NCI-H146 (cell line): ENCODE measurements at places on chromosomes 4 and X.

DNA sequence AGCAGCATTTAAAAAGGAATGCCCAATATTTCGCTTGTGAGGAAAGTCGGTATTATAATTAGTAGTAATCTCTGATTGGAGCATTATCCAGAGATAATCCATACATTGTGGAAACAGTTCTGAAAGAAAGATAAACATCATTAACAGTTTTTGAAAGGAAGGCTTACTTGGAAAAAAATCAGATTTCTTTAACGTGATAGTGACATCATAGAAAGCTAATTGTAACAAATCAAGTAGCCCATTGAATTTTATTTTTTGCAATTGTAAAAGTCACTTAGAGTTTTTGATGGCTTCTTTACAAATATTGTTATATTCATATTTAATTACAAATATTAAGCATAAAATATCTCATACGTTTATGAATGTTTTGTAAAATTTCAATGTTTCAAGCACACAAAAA is 11.6 kb upstream of the NR3C2 start:
- DNase-seq, result no peak

GRCh38 chr4:122914292-122914904 is 8.0 kb downstream of the NUDT6 start:
- DNase-seq, result no peak

GRCh38 chr4:128675083-128675482 is 134.4 kb upstream of the JADE1 start:
- no peak for DNase-seq

- no peak for DNase-seq
These were observed 5.9 kb downstream of the NKX1-1 start for GRCh38 chr4:1400191-1400805.

- DNase-seq, result no peak
These were observed 288.1 kb downstream of the EVC2 start for GRCh38 chr4:5420266-5420665.

DNA sequence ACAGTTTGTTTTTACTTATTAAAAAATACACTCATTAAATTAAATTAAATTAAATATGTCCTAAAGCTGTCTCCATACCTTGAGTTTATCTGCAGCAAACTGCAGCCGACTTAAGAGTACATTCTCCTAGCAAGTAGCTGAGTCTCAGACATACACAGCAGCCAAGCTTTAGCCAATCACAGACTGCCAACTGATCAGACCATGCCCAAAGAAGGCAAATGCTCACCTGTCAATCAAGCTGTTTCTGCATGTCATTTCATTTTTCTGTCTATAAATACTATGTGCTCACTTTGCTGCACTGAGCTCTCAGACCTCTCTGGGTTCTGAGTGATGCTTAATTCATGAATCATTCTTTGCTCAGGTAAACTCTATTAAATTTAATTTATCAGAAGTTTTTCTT is 280.9 kb upstream of the EPHA5 start:
- no peak for DNase-seq

- no peak for DNase-seq
These were observed 49.7 kb downstream of the SCD5 start for GRCh38 chr4:82748810-82749470.

DNA sequence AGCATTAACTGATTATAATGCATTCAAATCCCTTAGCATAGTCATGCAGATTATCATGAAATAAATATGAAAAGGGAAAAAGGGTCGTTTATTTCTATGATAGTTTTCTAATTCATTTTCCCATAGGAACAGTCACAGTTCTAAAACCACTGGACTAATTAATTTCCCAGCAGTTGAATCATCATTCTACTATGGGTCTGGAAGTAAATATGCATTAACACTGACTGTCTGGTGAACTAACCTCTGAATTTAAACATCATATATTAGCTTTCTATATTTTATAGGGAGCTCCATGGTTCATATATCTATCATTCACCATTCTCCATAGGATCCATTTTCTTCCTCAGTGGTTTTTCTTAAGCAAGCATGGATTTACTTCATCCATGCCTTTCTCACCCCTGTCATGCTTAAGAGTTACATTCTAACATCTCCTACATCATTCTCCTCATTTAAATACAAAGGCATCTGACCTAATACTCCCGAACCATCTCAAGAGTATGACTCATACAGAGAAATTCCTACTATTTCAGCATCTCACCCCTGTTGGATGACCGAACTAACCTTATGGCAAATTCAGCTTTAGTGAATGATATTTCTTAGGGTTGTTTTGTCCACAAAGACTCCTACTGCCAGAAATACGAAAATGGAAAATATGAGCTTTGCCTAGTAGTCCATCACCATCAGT is 198.7 kb upstream of the ADAMTS3 start:
- no peak for DNase-seq

DNA sequence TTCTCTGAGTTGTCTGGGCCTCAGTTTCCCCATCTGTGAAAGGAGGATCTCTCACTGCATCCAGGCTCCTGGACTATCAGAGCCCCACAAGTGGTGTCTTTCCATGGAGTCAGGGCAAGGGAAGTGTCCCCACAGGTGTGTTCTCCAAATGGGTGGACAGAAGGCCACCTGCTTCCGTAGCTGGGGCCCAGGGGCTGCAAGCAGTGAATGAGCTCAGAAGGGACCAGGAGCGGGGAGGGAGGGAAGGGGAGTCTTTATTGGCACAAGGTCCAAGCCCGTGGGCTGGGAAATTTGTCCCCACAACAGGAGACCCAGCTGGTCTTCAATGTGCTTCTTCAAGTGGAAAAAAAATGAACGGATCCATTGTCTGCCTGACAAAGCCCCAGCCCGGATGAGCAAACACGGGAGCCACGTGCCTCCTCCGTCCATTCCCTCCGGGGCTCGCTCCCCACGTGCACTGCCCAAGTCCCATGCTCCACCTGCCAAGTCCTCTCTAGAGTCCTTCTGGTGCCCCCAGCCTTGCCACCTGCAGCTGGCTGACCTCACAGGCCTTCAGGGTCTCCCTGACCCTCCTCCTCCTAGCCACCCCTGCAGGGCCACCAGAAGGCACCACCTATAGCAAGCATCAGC is 72.0 kb downstream of the JAKMIP1 start:
- peak; percentile 99 for DNase-seq

DNA sequence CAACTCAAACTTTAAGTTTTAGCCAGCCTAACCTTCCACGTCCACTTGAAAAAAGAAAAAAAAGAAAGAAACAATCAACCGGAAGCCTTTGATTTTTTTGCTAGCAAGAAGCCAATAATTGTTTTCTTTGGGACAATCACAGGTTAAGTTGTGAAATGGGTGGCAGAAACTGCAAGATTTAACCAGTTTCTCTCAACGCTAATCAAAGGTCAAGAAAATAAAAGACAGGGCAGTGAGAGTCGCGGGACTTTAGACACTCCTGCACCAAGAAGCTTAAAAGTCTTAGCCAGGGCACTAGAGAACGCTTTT is 1.0 kb downstream of the ACSL1 start:
- no peak for DNase-seq

- no peak for DNase-seq
These were observed 57.0 kb upstream of the RAP1GDS1 start for GRCh38 chr4:98204236-98204553.

- DNase-seq, result no peak
These were observed 980 bp downstream of the AP1S2 start for GRCh38 chrX:15853586-15854079.

DNA sequence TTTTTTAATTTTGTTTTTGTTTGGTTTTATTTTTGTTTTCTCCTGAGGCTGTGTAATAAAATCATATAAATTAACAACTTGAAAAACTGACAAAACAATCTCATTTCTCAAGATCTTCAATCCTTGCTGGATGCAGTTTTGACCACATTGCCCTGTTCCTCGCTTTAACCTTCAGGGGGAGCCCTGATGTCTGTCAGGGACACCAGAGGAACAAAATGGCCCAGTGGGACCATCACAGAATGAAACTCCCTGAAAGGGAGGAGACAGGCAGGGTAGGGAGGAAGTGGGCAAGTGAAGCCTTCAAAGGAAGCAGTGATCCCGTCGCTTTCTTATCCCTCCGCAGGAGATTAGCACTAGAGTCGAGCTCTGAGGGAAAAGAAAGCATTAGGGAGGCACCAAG is 274.9 kb upstream of the LDB2 start:
- no peak for DNase-seq

GRCh38 chrX:119686087-119686691 is 6.8 kb downstream of the SEPTIN6 start:
- no peak for DNase-seq

DNA sequence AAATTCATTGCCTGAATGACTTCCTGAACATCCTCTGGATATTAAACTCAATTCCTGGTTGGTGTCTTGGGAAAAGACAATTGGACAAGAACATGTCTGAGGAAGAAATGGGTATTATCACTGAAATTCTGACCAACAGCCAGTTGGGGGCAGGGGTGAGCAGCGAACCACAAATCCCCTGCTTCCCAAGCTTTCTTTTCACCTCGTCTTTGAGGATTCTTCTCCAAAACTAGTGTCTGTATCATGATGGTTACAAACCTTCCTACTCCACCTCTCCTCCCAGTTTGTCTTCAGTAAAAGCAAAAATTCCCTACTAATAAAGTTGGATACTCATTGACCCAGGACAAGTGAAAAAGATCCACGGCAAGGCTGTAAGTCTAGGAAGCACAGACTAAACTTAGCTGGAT is 48.3 kb upstream of the WDR1 start:
- peak; percentile 47 for DNase-seq

DNA sequence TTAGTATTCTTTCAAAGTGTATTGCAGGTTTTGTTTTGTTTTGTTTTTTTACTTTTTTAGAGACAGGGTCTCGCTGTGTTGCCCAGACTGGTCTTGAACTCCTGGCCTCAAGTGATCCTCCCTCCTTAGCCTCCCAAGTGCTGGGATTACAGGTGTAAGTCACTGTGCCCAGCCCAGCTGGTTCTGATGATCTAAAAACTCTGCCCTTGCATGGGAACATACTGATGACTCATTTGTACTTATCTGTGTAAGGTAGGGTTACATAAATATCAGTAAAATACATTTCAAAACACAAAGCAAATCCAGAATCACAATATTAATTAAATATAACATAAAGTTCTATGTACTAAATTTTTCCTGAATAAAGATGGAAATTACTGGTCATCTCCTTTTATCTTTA is 7.4 kb upstream of the SLC9B1 start:
- no peak for DNase-seq

DNA sequence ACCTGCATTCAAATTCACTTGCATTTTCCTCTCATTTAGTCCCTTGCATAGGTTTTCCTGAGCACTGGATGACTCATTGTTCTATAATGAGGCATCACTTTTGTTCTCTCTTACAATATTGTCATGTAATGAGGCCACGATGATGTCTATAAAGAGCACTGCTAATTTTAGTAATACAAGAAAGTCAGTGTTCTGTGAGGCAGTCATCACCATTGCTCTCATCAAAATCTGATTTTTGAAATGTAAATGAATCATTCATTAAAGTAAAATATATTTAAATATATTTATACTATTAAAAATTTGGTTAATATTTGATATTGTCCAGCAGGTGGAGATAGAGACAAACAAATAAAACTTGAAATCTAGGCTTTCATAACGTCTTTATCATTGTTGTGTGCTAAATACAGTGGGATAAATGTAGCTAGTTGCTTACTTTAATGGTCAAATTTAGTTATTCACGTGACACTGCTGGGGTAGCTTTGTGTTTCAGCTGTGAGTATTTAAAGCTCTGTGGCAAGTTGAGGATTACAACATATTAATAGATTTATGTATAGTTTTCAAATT is 15.4 kb downstream of the HMGB2 start:
- DNase-seq, result peak; percentile 75

- DNase-seq, result no peak
These were observed 45.9 kb downstream of the VSIG4 start for GRCh38 chrX:65993915-65994460.

DNA sequence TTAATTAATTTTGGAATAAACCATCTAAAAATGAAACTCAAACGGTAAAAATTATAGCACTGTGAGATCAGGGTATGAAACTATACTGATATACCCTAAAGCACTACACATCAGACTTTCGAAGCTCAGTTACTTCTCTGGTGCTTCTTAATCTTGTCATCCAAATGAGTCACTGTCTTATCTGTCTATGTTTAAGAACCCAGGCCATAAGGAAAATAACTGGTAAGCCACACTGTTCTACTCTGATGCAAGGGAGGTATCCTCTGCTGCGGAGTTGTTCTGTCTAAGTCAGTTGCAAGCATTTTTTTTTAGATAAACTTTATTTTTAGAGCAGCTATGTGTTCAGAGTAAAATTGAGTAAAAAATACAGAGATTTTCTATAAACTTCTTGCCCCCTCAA is 830.8 kb upstream of the POU3F4 start:
- no peak for DNase-seq

- DNase-seq, result no peak
These were observed 115.8 kb downstream of the NAA11 start for GRCh38 chr4:79209822-79210635.

DNA sequence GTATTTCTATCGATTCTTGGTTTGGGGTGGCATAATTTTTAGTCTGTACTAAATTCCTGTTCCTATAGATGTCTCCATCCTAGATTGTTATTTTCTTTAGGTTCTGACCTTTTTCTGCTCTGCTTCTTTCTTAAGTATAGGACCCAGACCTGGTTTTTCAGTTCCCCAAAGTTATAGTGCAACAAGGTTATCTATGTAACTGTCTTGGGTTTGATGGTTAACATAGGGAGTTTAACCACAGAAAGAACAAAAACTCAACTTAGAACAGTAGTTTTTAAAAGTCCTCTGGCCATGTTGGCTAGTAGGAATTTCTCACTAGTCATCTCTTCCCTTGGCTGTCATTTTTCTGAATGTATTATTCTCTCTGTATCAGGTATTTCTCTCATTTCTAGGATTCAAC is 38.8 kb upstream of the MAD2L1 start:
- DNase-seq, result no peak

DNA sequence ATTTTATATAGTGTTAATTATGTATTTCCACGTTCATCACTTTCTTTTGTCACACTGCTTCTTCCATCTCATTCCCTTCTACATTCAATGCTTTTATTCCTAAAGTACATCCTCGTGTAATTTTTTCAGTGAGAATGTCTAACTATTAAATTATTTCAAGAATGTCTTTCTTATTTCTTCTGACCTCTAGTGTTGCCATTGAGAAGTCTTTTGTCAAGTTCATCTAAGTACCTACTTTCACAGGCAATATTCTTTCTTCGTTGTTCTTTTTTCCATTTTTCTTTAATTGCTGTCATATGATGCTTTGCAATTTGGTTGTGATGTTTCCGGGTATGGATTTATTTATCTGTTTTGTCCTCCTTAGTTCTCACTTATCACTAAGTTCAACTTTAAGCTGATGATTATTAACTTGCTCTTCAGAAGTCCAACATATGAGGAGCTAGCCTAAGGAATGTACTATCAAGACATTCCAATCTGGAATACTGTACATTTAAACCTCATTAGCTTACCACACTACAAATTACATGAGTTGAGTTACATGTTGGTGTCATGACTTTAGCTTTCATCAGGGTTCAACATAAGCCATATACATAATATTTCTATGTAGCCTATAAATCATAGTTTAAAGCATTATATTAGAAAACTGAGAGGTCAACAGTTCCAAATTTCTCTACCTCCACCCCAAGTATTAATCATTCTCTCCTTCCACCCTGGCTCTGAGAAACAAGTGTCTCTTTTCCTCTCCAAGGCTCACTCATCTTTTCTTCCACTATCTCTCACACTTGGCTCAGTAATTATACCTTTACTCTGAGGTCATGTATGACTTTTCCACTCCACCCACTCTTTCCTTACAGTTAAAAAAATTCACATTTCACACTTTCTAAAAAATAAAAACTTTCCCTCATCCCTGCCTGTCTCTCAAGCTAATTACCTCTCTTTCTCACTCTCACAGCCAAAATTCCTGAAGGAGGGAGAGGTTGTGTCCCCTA is 81.5 kb downstream of the COX18 start:
- no peak for DNase-seq

GRCh38 chr4:8285976-8286718 is 16.6 kb downstream of the HTRA3 start:
- no peak for DNase-seq
